ENCODE measurements at places on chromosomes 7 and 10. TPM values are rescaled to one million over a fixed set of nuclear protein-coding genes. Genes with fewer than 3 reads are reported as not detected.

DNA sequence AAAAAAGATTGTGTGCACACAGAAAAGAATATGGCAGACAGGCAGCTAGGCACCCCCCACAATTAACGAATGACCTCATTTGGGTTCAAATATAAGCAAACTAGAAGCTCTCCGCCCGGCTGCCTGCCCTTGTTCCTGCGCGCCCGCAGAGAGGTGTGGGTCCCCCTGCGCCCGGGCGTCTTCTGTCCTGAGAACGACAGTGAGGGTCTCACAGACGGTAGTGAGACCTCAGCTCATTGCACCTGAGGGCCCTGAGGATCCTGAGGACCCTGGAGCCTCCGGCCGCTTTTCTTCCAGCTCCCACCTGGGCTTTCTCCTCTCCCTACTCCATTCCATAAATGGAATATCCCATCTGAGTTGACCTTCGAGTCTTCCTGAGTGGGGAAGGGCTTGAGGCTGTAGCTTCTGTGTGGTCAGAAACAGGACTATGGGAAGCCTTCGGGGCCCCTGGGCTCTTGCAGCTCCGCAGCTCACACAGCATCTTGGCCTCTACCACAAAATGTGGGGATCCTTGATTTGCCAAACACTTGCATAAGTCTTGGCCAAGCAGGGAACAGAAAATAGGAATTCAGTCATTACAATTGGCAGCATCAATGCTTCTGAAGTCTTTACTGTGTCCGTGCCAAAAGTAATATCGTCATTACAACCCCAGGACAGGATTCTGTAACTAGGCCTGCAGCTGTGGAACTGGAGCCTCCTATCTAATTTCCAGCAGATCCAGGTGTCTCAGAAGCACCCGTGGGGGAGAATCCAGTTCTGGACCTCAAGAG lies 43.8 kb downstream of the JAKMIP3 start:
- H3K27me3 ChIP-seq: no peaks in the 10 kb centered on the region
- H3K27ac ChIP-seq: no peak overlapping the region
- no peak for DNase-seq
- H3K4me1 ChIP-seq: no peaks in the 10 kb centered on the region
- H3K36me3 ChIP-seq: no peaks in the 10 kb centered on the region
- no peak overlapping the region for H3K4me3 ChIP-seq

GRCh38 chr7:142418326-142418725 lies 160.5 kb upstream of the PRSS58 start:
- DNase-seq: no peak
- H3K27ac ChIP-seq: no peak overlapping the region
- H3K4me3 ChIP-seq: no peak overlapping the region

DNA sequence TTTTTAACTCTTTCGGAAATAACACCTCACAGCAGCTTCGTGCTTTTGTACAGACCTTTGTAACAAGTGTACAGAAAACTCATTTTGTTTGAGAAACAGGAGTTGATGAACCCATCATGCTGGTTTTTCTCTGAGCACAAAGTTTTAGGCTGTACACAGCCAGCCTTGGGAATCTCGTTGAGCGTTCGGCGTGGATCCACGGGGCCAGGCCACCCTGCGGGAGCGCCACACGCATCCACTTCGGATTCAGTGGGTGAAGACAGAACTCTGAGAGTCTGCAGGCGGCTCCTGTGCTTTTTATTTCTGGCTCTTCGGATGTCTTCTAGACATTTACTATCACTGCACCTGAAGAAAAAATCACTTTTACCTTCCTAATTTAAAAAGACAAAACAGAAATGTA lies 131.2 kb downstream of the SMURF1 start:
- no peaks in the 10 kb centered on the region for H3K27me3 ChIP-seq
- H3K4me1 ChIP-seq: no peaks in the 10 kb centered on the region
- peak; percentile 2 for DNase-seq
- no peak overlapping the region for H3K4me3 ChIP-seq

GRCh38 chr7:151157645-151158329 lies 9.7 kb downstream of the GBX1 start:
- H3K4me1 ChIP-seq: no peaks in the 10 kb centered on the region
- H3K27ac ChIP-seq: no peak overlapping the region
- no peaks in the 10 kb centered on the region for H3K36me3 ChIP-seq
- no peaks in the 10 kb centered on the region for H3K27me3 ChIP-seq
- no peak for DNase-seq

DNA sequence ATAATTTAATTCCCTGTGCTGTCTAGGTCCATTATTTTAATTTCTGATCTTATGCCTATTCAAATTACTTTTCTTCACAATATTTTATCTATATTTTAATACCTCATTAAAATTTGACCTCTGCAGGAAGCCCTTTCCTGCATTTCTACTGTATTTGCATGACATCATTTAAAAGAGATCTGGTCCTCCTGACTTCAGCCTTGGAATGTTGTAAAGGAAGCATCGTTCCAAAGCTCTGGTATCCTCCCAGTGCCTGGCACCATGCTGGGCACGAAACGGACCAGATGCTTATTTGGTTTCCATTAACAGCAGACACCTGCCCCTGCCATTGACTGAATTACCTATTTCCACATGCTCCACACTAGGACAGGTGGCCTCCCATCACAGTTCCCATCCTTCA lies 247.5 kb downstream of the KLF6 start:
- no peaks in the 10 kb centered on the region for H3K36me3 ChIP-seq
- no peaks in the 10 kb centered on the region for H3K27me3 ChIP-seq
- H3K27ac ChIP-seq: no peak overlapping the region
- no peak overlapping the region for H3K4me3 ChIP-seq
- no peak for DNase-seq

DNA sequence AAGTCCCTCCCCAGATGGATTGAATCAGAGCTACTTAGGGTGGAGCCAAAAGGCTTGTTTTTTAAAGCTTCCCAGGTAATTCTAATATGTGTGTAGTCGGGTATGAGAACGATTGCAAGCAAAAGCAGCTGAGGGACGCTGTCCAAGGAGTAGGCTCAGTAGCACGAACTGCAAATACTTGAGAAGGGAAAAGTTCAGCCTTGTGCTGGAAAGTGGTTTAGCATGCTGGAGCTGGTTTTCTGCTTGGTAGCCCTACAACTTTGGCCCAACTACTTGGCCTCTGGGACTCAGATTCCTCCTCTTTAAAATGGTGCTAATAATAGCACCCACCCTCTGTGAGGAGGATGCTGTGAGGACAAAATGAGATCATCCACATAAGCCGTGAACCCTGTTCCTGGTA lies 76.2 kb downstream of the AHR start:
- peak overlapping the region; percentile 5 for H3K27ac ChIP-seq
- no peaks in the 10 kb centered on the region for H3K36me3 ChIP-seq
- no peak for DNase-seq
- no peaks in the 10 kb centered on the region for H3K27me3 ChIP-seq
- peaks cover 6% of the 10 kb centered on the region for H3K4me1 ChIP-seq

ZNF425 gene
- 1.3 TPM for total RNA-seq

AKR1C8 gene
- 0.30 TPM for total RNA-seq
